ENCODE measurements at places on chromosomes 16 and 17.

DNA sequence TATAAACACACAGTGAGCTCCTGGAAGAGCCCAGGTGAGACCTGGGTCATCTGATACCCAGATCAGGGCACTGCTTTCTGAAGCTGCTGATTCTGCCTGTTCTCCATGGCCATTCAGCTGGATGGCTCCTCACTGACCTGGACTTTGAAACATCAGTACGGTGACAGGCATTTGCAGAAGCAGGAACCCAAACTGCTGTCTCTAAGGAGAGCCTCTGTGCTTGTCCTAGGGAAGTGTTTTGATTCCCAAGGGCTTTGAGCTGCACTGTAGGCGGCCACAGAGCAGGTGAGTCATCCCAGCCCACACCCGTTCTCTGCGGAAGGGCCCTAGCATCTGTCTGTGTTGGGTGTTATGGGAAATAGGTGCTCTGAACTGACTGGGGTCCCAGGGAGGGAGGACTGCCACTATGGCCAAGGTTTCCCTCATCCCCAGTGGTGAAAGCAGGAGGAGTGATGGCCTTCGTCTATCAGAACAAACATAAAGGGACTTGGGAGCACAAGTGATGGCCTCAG is 60.7 kb upstream of the ADCY9 start:
- no peak for DNase-seq

DNA sequence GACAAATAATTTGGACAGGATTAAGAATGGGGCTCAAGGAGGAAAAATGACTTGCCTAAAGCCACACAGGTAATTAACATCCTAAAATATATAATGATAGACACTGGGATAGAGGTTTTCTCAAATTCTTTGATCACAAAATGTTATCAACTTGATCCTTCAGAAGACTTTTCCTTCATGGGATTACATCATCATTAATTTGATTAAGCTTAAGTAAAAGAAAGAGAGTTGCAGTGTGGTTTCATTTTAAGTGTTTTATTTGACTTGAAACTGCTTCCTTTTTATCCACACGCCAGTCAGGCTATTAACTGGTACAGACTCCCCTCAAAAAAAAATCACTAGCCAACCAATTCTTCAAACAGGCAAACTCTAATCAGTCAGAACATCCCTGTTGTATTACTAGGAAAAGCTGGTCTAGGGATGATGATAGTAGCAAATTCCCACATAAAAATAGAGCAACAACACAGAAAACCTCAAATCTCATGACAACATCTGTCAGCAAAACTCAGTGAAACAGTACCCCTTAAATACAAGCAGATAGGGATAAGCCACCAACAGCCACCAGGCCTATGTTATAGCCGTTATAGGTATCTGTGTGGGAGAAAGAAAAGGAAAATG is 32.5 kb downstream of the AKAP10 start:
- DNase-seq, result no peak

GRCh38 chr16:88703486-88704309 is 2.5 kb downstream of the RNF166 start:
- peak; percentile 45 for DNase-seq

DNA sequence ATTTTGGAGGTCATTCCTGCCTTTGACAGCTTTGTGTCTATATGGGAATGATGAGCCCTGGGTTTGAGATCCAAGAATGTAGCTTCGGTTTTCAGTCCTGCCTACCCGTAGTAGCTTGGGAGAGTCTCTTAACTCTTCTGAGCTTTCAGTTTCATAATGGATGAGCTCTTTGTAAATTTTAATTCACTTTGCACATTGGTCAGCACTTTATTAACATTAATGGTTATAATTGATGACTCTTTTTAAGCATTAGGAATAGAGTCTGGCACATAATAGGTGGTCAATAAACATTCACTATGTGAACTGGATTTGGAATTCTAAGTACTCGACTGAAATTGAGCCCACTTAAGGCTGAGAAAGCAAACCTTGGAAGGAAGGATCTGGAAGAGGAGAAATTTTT is 17.3 kb downstream of the GPR139 start:
- no peak for DNase-seq

DNA sequence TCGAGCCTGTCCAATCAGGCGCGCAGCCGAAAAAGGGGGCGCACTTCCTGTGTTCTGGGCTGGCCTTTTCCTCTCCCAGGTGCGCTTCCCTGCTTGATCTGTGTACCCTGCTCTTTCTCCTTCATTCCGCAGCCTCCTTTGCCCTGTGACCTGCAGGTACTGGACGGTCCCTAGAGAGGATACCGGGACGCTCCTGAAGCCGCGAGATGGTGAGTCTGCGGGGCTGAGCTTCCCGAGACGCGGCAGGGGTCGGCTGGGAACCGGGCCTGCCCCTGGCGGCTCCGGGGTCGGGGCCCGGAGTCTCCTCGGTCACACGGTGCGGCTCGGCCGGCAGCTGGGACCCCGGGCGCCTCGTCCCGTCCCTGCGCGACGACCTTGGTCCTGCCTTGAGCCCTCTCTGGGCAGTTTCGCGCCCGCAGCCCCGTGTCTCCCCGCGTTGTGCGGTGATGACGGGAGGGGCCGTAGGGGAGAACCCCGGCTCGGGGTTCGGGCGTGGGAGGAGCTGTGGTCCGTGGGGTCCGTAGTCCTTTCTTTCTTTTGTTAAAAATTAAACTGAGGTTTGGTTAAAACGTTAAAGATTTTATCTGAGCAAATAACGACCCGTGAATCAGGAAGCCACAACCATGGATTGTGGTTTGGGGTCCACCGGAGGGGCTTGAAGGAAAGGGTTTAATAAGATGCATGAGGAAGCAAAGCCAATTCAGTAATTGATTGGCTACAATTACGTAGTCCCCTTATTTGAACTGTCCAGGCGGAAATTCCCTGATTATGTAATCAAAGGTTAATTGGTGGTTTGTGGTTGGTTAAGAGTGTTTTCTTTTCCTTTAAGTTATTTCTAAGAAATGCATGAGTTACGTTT is 172.8 kb upstream of the ZNF267 start:
- DNase-seq, result peak; percentile 88

DNA sequence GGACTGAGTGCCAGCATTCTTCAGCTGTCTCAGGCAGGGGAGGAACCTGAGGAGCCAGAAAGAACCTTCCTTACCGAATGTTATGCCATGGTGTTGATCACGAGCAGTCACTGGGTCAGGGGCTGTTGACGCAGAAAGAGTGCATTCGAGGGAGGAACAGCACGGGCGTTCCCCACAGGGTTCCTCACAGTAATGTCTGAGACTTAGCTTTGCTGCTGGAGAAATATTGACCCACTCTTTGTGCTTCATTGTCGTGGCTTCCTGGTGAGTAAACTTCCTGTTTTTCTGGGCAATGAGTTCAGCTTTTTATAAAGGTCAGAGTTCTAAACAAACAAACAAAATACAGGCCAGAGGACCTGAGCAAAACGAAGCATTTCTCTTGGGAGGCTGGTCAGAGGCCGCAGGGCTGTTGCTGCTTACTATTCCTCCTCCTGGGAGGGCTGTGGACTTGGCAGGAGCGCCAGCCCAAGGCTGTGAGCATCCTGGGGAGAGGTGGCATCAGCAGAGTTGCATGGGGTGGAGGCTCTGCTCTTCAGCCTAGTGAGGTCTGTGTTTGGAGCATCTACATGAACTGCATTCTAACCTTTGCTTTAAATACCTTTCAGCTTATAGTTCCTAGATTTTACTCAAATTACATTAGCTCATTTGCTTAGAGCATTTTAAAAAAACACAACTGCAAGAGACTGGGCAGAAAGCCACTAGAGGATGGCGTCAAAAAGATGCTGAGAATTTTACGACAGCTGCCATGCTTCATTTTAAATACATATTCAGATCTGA is 143.1 kb upstream of the CACNG5 start:
- DNase-seq, result no peak

GRCh38 chr16:14307059-14307526 is 236.0 kb downstream of the MRTFB start:
- no peak for DNase-seq
